AG08395 (cell line): ENCODE measurements at places on chromosomes 16 and 17.

DNA sequence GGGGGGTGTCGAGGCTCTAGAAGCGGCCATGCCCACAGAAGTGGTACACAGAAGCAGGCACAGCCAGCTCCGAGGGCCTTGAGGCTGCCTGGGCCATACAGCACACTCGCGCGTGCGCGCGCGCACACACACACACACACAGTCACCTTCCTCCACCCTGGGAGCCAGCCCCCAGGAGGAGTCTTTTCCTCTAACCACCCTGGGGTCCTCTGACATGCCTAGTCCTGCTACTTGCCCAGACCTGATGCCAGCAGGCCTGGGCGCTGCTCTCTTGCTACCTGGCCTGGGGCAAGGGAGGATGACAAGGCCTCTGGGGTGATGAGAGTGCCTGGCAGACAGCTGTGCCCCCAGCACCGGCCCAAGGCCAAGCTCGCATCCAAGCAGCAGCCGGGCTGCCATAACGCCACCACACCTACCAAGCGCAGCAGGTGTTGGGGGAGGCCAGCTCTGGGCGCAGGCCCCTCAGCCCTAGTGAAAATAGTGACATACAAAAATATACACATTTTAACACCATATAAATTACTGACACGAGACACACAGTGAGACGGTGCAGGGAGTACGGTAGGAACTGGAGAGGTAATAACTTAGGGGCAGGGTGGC is 41.1 kb downstream of the TSC2 start:
- no peak for DNase-seq

GRCh38 chr16:10944249-10945064 is at the start of gene CLEC16A:
Gene CLEC16A, plus strand, starts transcription at chr16:10944564. Its CDS starts 154 bp downstream, at chr16:10944718.
- peak; percentile 96 for DNase-seq

DNA sequence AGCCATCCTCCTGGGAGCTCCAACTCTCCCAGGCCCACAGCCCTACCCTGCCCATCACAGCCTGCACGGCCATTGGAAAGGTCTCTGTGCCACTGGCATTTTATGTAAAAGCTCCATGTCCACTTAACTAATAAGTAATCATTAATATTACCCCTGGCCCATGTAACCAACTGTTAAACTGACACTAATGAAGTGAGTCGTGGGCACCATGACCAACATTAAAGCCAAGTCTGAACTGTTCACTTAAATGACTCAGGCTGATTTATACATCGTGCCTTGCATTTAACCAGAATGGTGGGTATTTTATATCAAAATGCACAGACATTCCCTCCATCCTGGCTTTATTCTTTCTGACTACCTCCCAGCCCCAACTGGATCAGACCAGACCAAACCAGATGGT is 229.3 kb downstream of the SOX9 start:
- no peak for DNase-seq

DNA sequence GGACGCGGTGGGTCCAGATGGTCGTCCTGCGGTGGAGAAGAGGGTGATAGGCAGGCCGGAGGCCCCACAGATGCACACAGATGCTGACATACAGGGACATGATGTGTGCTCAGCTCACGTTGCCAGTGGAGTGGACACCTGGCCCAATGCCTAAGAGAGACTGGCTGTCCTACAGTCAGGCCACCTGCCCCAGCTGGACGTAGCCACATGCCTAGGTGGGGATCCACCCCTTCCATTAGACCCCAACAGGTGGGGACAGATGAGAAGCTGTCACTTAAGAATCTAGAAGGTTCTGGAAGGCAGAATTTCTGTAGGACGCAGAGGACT is 117.6 kb upstream of the ZNF750 start:
- DNase-seq: no peak
